ENCODE measurements at places on chromosomes 2 and 18. TPM values are rescaled to one million over a fixed set of nuclear protein-coding genes. Genes with fewer than 3 reads are reported as not detected.

DNA sequence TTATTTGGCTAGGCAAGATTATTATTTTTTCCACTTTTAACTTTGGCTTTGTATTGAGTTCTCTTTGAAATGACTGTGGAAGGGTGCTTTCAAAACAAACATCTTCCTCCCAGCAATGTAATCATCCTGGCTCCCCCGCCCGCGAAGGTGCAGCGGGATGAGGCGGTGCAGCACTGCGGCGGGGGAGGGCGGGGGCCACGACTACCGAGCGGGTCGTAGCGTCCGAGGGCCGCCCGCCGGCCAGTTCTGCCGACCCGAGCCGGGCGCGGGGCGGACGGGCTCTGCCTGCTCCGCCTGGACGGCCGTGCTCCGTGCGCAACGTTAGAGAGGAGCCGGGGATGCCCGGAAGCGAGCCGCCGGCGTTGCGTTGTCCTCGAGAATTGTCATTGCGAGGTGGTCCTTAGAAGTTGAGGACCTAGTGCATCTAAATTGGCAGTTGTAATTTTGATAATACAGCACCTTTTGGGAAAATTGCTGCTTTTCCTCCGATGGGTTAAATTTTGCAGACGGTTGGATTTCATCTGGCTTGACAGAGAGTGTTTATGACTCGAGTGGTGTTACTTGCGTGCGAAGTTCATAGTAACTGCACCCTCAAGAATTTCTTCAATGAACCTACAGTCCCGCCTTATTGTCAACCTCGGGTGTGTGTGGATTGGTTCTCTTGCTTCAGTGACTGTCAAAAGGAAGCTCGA is 1.1 kb downstream of the EPC2 start:
- no peak for DNase-seq
- H3K27me3 ChIP-seq: no peaks in the 10 kb centered on the region
- H3K27ac ChIP-seq: peak overlapping the region; percentile 98
- peak overlapping the region; percentile 83 for H3K4me3 ChIP-seq
- no peaks in the 10 kb centered on the region for H3K36me3 ChIP-seq

GRCh38 chr2:160434254-160434948 is 59.2 kb downstream of the RBMS1 start:
- H3K4me3 ChIP-seq: no peak overlapping the region
- no peak for DNase-seq
- H3K27ac ChIP-seq: peak overlapping the region; percentile 17
- H3K4me1 ChIP-seq: no peaks in the 10 kb centered on the region
- no peaks in the 10 kb centered on the region for H3K36me3 ChIP-seq
- H3K27me3 ChIP-seq: no peaks in the 10 kb centered on the region

- no peaks in the 10 kb centered on the region for H3K36me3 ChIP-seq
- no peak overlapping the region for H3K27ac ChIP-seq
- DNase-seq: no peak
- H3K27me3 ChIP-seq: no peaks in the 10 kb centered on the region
Observed at GRCh38 chr2:187962538-187962937, 329.1 kb upstream of the GULP1 start.

GRCh38 chr2:190180313-190181122 is 118.0 kb upstream of the MSTN start:
- peak overlapping the region; percentile 94 for H3K27ac ChIP-seq
- no peaks in the 10 kb centered on the region for H3K27me3 ChIP-seq
- H3K4me3 ChIP-seq: peak overlapping the region; percentile 76
- H3K36me3 ChIP-seq: no peaks in the 10 kb centered on the region

GRCh38 chr2:215370112-215370965 is 58.5 kb downstream of the ATIC start:
- no peaks in the 10 kb centered on the region for H3K4me1 ChIP-seq
- H3K27me3 ChIP-seq: no peaks in the 10 kb centered on the region
- H3K4me3 ChIP-seq: no peak overlapping the region

GRCh38 chr18:74139888-74140287 is 7.7 kb downstream of the FBXO15 start:
- H3K36me3 ChIP-seq: no peaks in the 10 kb centered on the region
- DNase-seq: no peak
- no peak overlapping the region for H3K27ac ChIP-seq

DNA sequence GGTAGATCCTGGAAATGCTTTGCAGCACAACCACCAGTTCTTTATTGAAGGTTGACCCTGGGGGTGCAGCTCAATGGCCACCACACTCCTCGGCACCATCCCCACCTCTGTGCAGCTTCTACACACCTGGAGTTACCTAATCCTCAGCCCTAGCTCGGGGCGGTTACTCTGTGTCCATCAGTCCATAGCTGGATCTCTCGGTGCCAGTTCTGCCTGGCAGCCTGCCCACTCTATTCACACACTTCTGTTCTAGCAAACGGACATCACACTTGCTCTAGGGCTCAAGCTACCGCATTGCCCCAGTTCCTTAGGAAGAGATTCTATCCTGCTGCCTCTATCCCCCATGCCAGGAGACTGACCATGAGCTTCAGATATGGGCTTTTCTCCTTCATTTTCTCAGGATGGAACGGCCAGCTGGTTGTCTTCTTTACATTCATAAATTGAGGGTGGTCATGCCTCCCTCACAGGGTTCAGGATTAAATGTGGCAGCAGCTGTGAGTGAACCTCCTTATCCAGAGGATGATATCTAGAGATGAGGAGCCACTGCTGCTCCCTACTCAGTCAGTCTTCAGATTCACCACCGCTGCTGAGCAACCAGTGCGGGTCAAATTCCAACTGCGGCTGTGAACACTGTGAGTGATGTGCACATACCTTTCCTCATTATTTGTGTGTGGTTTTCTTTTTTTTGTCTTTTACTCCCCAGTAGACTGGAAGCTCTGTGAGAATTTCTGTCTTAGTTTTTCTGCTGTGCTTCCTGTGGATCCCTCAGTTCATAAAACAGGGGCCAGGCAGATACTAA is 66.9 kb upstream of the TRIB2 start:
- no peaks in the 10 kb centered on the region for H3K4me1 ChIP-seq
- no peak for DNase-seq
- H3K27me3 ChIP-seq: no peaks in the 10 kb centered on the region
- H3K27ac ChIP-seq: no peak overlapping the region
- no peaks in the 10 kb centered on the region for H3K36me3 ChIP-seq

DNA sequence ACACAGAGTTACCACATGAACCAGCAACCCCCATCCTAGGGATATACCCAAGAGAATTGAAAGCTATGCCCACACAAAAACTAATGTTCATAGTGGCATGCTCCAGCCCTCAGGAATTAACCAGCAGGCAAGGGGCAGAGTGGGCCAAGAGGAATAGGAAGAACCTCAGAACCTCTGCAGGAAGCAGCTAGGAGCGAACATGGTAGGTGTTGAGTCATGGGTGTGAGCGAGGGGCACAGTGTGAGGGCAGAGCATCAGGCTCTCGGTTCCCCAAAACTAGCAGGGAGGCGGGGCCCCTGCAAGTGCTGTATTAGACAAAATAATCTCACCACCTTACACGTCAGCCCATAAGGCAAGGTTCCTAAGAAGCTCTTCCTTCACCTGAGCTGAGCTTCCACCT is 5.6 kb upstream of the RUFY4 start:
- DNase-seq: no peak
- no peaks in the 10 kb centered on the region for H3K27me3 ChIP-seq
- H3K4me1 ChIP-seq: no peaks in the 10 kb centered on the region
- H3K4me3 ChIP-seq: no peak overlapping the region

GRCh38 chr18:5057386-5058348 is 139.4 kb downstream of the AKAIN1 start:
- H3K27ac ChIP-seq: no peak overlapping the region
- no peak overlapping the region for H3K4me3 ChIP-seq
- no peaks in the 10 kb centered on the region for H3K27me3 ChIP-seq

DNA sequence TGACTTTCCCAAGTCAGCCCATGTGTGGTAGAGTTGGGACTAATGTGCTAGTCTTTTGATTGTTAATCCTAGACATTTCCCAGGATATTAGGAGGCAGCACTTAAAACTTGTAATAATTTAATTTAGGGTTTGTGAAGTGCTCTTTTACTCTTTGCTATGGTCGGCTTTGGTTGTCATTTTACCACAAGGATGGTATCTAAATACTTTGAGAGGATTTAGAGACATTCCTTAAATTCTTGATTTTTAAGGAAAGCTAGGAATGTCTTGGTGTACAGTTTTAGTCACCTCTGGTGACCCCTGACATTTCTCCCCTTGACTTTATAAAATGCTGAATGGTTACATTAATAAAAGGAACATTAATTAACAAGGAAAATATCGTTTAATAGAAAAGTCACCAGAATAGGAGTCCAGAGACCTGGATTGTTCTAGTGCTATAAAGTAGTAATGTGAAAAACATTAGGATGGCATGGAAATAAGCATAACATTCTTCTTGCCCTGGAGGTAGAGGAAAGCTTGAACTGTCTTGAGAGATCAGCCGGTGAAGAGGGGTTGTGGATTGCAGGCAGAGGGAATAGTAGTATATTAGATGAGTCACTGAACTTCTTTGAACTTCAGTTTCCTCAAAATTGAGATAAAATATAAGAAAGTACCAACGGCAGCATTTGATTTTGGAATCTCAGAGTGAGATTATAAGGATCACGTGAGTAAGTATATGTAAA is 209.2 kb downstream of the MCFD2 start:
- no peaks in the 10 kb centered on the region for H3K36me3 ChIP-seq
- H3K4me3 ChIP-seq: no peak overlapping the region
- no peaks in the 10 kb centered on the region for H3K27me3 ChIP-seq

- H3K4me3 ChIP-seq: no peak overlapping the region
- no peaks in the 10 kb centered on the region for H3K4me1 ChIP-seq
- H3K36me3 ChIP-seq: no peaks in the 10 kb centered on the region
- H3K27me3 ChIP-seq: no peaks in the 10 kb centered on the region
Observed at GRCh38 chr18:33184958-33185357, 255.6 kb downstream of the CCDC178 start.

The LRRC30 gene
- not detected for total RNA-seq

The ABCG8 gene
- total RNA-seq: not detected

The C2orf81 gene
- total RNA-seq: 0.94 TPM

The CXCR1 gene
- total RNA-seq: 0.78 TPM

The C2orf66 gene
- not detected for total RNA-seq

The TUBA4B gene
- not detected for total RNA-seq

The SCYGR4 gene
- total RNA-seq: not detected

The LPIN1 gene
- total RNA-seq: 27.4 TPM
